ENCODE measurements at places on chromosomes 7 and 10.
A peak's percentile ranks its signal among the peaks of the same experiment; 100 is the strongest.

- no peak for DNase-seq
Observed at GRCh38 chr10:10313149-10313835, 704.4 kb upstream of the CELF2 start.

GRCh38 chr10:84190621-84191020, 3.7 kb upstream of the CDHR1 start:
- DNase-seq: no peak

DNA sequence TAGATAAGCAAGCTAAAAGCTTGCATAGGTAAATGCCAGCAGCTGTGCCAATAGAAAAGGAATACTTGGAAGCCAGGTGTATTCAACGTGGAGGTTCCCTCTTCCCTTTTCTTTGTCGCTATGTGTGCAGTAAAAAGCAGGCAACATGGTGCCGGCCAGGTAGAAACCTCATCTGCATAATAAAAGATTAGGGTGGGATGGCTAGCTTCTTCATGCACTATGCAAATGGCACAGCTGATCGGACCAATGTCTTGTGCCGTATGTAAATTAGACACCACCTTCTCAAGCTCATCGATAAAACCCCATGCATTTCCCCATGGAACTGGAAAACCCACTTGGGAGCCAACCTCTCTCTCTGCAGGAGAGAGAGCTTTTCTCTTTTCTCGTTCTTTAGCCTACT, 150.9 kb upstream of the FOXK1 start:
- no peak for DNase-seq

GRCh38 chr10:89302625-89303024, 779 bp downstream of the IFIT2 start:
- no peak for DNase-seq

- no peak for DNase-seq
Observed at GRCh38 chr10:83685458-83685857, 453.9 kb upstream of the GHITM start.

DNA sequence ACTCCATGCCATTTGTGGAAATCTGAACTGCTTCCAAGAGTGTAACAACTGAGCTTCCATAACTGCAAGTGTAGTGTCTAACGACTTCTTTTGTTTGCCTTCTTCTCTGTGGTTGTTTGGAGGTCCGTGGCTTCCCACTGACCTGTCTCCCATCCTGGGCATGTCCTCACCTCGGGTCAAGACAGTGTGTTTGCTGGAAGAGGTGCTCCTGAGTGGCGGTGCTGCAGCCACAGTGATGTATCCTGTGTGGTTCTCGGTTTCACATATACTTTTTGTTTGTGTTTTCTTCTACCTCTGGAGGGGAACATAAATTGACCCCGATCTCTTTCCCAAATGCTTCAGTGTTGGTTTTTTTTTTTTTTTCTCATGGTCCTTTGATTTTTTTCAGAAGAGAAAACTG, 84.7 kb upstream of the NPVF start:
- no peak for DNase-seq

- DNase-seq: no peak
Observed at GRCh38 chr7:117830422-117830954, 42.8 kb downstream of the CTTNBP2 start.

GRCh38 chr10:24006741-24007140, 202.2 kb upstream of the KIAA1217 start:
- DNase-seq: no peak

GRCh38 chr10:87918254-87918859, 54.9 kb downstream of the PTEN start:
- no peak for DNase-seq

DNA sequence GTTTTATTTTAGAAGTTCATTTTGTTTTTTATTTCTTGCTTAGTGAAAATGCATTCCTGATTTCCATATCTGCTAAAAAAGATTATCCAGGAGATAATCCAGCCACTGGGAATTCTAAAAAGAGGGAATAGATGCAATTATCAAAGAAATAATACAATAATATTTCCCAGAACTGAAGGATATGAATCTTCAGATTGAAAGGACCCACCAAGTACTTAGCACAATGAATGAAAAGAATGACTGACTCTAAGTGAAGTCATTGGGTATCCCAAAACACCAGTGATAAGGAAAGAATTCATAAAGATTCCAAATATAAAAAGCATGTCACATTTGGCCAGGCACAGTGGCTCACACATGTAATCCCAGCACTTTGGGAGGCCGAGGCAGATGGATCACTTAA, 79.3 kb downstream of the REEP3 start:
- no peak for DNase-seq

DNA sequence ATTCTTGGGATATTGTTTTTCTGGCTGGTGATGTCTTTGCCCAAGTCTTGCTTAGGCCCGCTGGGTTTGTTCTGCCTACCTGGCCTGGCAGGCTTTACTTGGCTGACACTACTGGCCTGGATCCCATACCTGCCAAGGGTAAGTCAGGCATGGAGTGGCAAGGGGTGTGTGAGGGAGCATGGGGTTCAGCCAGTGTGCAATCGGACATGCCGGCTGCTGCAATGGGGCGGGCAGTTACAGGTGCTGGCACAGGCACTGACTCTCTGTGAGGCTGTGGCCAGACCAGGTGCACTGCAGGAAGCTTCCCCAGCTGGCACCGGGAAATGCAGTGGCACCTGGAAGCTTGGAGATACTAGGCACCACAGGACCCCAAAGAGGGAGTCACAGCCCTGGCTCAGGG, 168.4 kb downstream of the PON1 start:
- no peak for DNase-seq

GRCh38 chr7:105577251-105577650, 4.0 kb downstream of the EFCAB10 start:
- no peak for DNase-seq

DNA sequence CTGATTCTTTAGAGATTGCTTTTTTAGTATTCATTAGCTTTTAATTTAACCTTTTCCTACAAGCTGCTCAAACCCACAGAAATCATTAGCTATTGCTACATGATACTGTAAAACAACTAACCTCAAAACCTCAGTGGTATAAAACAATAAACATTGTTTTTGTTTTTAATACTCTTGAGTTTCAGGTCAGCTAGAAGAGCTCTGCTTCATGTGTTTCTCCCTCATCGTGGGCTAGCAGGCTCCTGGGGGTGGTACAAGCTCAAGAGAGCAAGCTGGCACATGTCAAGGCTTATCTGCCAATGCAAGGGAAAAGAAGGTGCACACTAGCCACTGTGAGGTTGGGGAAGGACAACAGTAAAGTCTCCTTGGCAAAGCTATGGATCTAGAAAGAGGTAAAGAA, 232.9 kb upstream of the PHF14 start:
- no peak for DNase-seq

- no peak for DNase-seq
Observed at GRCh38 chr7:48718731-48719378, 205.5 kb upstream of the CDC14C start.

GRCh38 chr7:106566672-106567071, 94.3 kb downstream of the CCDC71L start:
- no peak for DNase-seq

- no peak for DNase-seq
Observed at GRCh38 chr7:4338556-4338955, 343.5 kb upstream of the FOXK1 start.

- peak; percentile 44 for DNase-seq
Observed at GRCh38 chr7:90666186-90666585, 70.1 kb downstream of the CDK14 start.

Data from omental fat pad (tissue), 4 donors.